ENCODE measurements at places on chromosomes 7 and 10. TPM values are rescaled to one million over a fixed set of nuclear protein-coding genes. Genes with fewer than 3 reads are reported as not detected.

DNA sequence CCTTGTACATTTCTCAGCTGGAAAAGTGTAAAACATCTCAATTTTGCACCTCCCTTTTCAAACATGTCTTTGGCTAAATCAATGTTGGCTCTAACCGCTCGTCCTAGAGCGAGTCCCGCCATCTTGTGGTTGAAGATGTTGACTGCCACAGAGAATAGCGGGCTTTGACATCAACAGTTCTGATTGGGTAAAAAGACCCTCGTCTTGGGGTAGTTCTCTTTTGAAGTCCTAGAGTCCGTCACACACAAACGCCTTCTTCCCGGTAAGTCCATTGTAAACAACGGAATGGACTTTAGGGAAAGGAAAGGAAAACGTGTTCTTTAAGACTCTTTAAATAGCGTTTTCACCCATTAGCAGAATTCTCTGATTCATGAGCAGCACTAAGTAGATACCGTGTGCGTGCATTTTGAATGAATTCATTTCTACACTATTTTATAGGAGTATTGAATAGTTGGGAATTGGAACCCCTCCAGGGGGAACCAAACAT is 452 bp upstream of the RPP30 start:
- no peaks in the 10 kb centered on the region for H3K27me3 ChIP-seq
- H3K4me3 ChIP-seq = peak overlapping the region; percentile 67
- peak; percentile 40 for DNase-seq
- H3K36me3 ChIP-seq = no peaks in the 10 kb centered on the region
- no peak overlapping the region for H3K27ac ChIP-seq

GRCh38 chr10:124151466-124152095 is 58.2 kb upstream of the CHST15 start:
- H3K36me3 ChIP-seq = no peaks in the 10 kb centered on the region
- H3K4me1 ChIP-seq = peaks cover 22% of the 10 kb centered on the region
- H3K27me3 ChIP-seq = no peaks in the 10 kb centered on the region
- H3K27ac ChIP-seq = peak overlapping the region; percentile 10
- no peak overlapping the region for H3K4me3 ChIP-seq
- DNase-seq = no peak

DNA sequence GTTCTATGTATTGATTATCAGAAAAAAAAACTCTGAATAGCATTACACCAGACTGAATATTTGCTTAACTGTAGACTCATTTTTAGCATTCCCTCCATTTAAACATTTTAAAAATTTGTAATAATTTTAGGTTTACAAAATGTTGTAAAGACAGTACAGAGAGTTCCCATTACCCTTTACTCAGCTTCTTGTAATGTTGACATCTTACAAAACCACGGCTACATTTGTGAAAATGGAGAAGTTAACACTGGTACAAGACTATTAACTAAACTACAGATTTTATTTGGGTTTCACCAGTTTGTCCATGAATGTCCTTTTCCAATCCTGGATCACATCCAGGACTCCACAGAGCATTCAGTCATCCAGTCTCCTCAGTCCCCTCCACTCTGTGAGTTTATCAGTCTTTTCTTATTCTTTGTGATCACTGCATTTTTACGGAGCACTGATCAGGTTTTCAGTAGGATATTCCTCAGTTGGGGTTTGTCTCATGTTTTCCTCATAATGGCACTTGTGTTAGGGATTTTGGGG is 130.0 kb upstream of the EEPD1 start:
- no peak overlapping the region for H3K27ac ChIP-seq
- H3K27me3 ChIP-seq = no peaks in the 10 kb centered on the region
- no peaks in the 10 kb centered on the region for H3K36me3 ChIP-seq
- no peak overlapping the region for H3K4me3 ChIP-seq
- H3K4me1 ChIP-seq = no peaks in the 10 kb centered on the region

GRCh38 chr7:143485500-143485899 is 7.8 kb downstream of the TAS2R41 start:
- no peak overlapping the region for H3K4me3 ChIP-seq
- no peak for DNase-seq
- no peak overlapping the region for H3K27ac ChIP-seq
- no peaks in the 10 kb centered on the region for H3K36me3 ChIP-seq
- H3K27me3 ChIP-seq = no peaks in the 10 kb centered on the region
- peaks cover 5% of the 10 kb centered on the region for H3K4me1 ChIP-seq

Gene AQP1
- total RNA-seq = 10.2 TPM

Gene MALSU1
- total RNA-seq = 59.6 TPM

Gene FOXP2
- 16.7 TPM for total RNA-seq

GRCh38 chr7:45401851-45402250 is 172.3 kb upstream of the ADCY1 start:
- no peaks in the 10 kb centered on the region for H3K27me3 ChIP-seq
- no peaks in the 10 kb centered on the region for H3K4me1 ChIP-seq
- no peak overlapping the region for H3K4me3 ChIP-seq
- H3K36me3 ChIP-seq = no peaks in the 10 kb centered on the region
- no peak for DNase-seq

- no peak overlapping the region for H3K4me3 ChIP-seq
- no peaks in the 10 kb centered on the region for H3K4me1 ChIP-seq
- no peak for DNase-seq
- no peaks in the 10 kb centered on the region for H3K27me3 ChIP-seq
- H3K27ac ChIP-seq = no peak overlapping the region
Observed at GRCh38 chr10:11290156-11290890, 272.7 kb downstream of the CELF2 start.

DNA sequence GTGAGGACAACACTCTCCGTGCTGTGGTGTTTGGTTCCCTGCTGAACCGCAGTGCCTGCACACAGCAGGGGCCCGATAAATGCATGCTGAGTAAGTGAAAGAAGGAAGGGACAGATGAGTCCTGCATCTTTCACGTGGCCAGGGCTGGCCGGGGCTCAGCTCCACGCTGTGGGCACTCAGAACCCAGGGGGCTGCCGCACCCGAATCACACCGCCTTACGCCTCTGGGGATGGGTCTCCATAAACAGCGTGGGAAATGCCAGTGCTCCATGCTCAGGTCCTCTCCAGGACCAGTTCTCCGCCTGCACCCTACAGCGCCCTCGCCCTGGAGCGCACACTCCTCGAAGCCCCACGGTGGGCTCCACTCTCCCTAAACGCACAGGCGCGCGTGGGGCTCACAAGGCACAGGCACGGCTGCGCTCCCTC is 38.1 kb downstream of the RASGEF1A start:
- H3K27me3 ChIP-seq = no peaks in the 10 kb centered on the region
- no peaks in the 10 kb centered on the region for H3K4me1 ChIP-seq
- DNase-seq = no peak
- no peak overlapping the region for H3K27ac ChIP-seq
- H3K36me3 ChIP-seq = no peaks in the 10 kb centered on the region
- no peak overlapping the region for H3K4me3 ChIP-seq

Gene SEC24C
- total RNA-seq = 58.8 TPM

Gene IKZF1
- 2.0 TPM for total RNA-seq

Gene NFKB2
- 36.6 TPM for total RNA-seq

Gene TLX1
- not detected for total RNA-seq

DNA sequence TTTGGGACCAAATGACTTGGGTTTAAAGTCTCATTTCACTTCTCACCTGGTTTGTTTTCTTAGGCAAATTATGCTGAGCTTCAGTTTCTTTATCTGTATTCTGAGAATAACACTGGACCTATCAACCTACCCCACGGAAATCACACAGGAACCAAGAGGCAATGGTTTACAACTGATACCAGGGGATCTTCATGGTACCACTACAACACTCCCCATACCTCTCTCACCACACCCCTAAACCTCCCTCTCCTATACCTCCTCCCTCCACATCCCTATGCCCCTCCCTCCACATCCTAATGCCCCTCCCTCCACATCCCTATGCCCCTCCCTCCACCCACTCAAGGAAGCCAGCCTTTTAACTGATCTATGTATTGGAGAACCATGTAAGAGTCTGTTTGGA is 9.9 kb downstream of the FAM204A start:
- no peaks in the 10 kb centered on the region for H3K4me1 ChIP-seq
- no peaks in the 10 kb centered on the region for H3K27me3 ChIP-seq
- no peak overlapping the region for H3K4me3 ChIP-seq
- H3K36me3 ChIP-seq = no peaks in the 10 kb centered on the region

GRCh38 chr10:33804584-33804983 is 470.1 kb upstream of the NRP1 start:
- peak; percentile 39 for DNase-seq
- H3K4me3 ChIP-seq = no peak overlapping the region
- no peak overlapping the region for H3K27ac ChIP-seq
- no peaks in the 10 kb centered on the region for H3K27me3 ChIP-seq
- H3K36me3 ChIP-seq = no peaks in the 10 kb centered on the region

GRCh38 chr10:28939281-28940157 is 262.2 kb downstream of the BAMBI start:
- H3K27me3 ChIP-seq = no peaks in the 10 kb centered on the region
- H3K4me3 ChIP-seq = no peak overlapping the region
- DNase-seq = peak; percentile 85
- no peaks in the 10 kb centered on the region for H3K36me3 ChIP-seq
- peaks cover 2% of the 10 kb centered on the region for H3K4me1 ChIP-seq
- H3K27ac ChIP-seq = no peak overlapping the region

DNA sequence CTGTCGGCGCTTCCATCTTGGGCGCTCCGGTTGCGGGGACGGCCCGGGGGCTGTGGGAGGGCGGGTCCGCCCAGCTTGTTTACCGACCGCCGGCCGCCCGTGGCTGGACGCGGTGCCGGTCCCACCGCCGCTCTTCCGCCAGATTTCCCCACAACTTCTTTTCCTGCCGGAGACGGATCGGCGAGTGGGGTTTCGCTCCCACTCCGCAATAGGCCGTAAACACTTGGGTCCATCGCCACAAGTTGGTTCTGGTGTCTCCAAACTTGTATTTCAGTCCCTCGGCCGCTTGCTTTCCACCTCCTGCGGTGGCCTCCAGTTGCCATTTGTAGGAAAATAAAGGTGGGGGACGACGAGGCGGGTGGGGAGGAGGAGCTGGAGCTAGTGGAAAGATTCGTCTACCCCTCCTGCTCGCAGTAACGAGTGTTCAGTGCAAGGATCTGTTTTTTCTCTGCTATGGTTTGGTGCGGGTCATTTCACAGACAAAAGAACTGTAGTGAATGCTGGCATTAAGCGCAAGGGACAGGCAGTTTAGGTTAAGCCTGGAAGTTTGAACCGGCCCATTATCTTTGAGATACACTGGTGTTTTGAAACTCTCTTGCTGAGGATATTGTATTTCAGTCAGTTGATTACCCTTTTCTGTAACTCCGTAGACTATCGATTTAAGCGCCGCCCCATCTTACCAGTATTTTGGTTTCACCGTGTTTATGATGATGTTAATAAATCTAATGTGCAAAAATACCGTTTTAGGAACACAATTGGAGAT is 24.3 kb upstream of the ZRANB1 start:
- peak overlapping the region; percentile 77 for H3K4me3 ChIP-seq
- peaks cover 8% of the 10 kb centered on the region for H3K4me1 ChIP-seq
- DNase-seq = peak; percentile 44

DNA sequence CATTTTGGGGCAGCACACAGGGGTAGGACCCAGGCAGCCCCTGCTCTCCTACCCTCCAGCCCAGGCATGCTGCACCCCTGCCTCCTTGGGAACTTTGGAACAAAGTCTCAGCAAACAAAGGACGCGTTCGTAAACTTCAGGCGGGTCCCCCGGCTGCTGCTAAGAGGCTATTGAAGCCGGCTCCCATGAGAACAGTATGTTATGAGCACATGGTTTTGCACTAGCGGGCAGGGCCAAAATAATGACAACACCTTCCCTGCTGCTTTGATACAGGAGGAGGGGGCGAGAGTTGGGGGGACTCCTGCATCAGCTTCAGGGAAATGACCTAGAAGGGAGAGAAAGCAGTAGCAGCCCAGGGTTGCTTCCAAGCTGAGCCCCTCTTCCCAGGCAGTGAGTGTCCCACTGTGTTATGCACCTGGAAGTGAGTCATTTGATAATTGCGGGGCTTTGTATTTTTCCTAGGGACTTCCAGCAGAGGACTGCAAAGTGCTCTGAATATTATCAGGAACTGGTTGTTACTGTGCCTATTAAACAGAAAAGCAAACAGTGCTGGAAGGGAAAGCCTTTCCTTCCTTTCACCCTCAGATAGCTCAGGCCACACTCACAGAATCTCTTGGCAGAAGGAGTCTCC is 6.9 kb downstream of the ITPRIP start:
- peaks cover 52% of the 10 kb centered on the region for H3K4me1 ChIP-seq
- H3K27ac ChIP-seq = peak overlapping the region; percentile 76
- no peaks in the 10 kb centered on the region for H3K27me3 ChIP-seq
- no peaks in the 10 kb centered on the region for H3K36me3 ChIP-seq
- no peak overlapping the region for H3K4me3 ChIP-seq

DNA sequence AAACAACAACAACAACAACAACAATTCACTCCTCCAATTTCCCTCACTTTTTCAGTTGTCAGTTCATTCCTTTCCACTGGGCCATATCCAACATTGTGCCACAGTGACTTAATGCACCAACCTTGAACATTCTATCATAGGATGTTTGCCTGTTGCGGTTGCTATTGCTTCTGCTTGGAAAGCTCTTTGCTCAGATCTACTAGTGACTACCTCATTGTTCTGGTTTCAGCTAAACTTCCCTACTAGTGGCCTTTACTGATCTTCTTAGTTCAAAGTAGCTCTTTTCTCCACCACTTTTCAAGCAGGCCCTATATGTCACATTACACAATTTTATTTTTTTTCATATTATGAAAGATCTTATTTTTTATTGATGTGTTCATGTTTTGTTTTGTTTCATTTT is 9.8 kb upstream of the STEAP4 start:
- no peaks in the 10 kb centered on the region for H3K36me3 ChIP-seq
- no peak overlapping the region for H3K27ac ChIP-seq
- H3K27me3 ChIP-seq = no peaks in the 10 kb centered on the region
- no peak for DNase-seq
- peaks cover 1% of the 10 kb centered on the region for H3K4me1 ChIP-seq

Gene PDCD4
- 103 TPM for total RNA-seq

GRCh38 chr7:143289421-143289820 is 1.3 kb downstream of the CASP2 start:
- no peaks in the 10 kb centered on the region for H3K27me3 ChIP-seq
- H3K36me3 ChIP-seq = no peaks in the 10 kb centered on the region
- H3K4me1 ChIP-seq = peaks cover 2% of the 10 kb centered on the region
- no peak for DNase-seq
- H3K4me3 ChIP-seq = peak overlapping the region; percentile 72

Gene GRID2IP
- total RNA-seq = 0.40 TPM

GRCh38 chr10:12766223-12766622 is 235.3 kb downstream of the CCDC3 start:
- no peak overlapping the region for H3K27ac ChIP-seq
- DNase-seq = no peak
- peaks cover 17% of the 10 kb centered on the region for H3K4me1 ChIP-seq
- no peak overlapping the region for H3K4me3 ChIP-seq
- H3K27me3 ChIP-seq = no peaks in the 10 kb centered on the region

- H3K36me3 ChIP-seq = no peaks in the 10 kb centered on the region
- H3K27ac ChIP-seq = no peak overlapping the region
- DNase-seq = no peak
- no peaks in the 10 kb centered on the region for H3K27me3 ChIP-seq
Observed at GRCh38 chr10:61472090-61472674, 19.0 kb upstream of the TMEM26 start.

Gene CALHM3
- total RNA-seq = not detected

Gene UBN2
- total RNA-seq = 12.6 TPM

All from ovary (tissue), 10 donors.